ENCODE measurements at places on chromosomes 5 and 9.

DNA sequence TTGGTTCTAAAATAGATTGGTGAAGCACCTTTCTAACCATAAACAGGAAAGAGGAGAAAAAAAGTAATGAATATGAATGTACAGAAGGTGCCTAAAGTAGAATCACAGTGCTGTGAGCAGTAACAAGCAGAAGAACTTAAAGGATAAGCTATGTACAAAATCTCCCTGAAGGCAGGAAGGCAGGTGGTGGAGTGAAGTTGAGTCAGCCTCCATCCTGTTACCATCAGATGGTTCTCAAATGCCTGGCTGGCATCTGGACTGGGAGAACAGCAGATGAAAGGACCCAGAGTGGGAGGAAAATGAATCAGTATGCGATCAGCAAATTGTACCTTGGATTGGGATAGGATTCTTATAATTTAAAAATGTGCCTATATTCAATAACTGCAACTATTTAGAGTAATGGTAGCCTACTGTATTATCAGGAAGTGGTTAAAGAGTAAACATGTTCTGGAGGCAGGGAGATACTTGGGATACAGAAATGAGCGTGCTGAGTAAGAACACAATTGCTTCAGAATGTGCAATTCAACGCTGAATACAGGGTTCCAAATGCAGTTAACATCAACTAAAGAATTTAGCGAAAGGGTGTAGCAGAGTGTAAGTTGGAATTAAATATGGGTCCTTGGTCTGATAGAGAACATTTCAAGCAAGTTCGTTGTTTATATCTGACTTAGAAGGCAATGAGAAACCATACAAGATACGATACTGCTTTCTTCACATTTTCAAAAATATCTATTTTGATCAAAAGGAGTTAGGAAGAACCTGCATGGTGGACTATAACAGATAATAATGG, 21.1 kb upstream of the FER start:
- DNase-seq: no peak

DNA sequence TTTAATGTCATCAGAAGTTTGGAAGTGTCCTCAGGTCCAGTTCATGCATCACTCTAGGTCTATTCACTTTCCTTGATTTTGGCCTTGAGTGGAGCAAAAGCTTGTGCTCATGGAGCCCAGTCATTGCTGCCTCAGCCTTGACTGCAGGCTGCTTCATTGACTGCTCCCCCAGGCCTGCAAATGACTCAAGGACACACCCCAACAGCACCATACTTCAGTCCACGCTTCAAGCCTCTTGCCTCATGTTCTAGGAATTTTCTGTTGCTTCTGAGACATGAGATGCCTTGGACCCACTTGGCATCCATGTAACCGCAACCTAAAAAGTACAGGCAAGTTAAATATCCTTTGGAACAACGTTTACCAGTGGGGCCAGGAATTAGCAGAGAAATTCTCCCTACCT, 193.7 kb downstream of the PIK3R1 start:
- DNase-seq: no peak

GRCh38 chr5:157568222-157568621, 7.4 kb downstream of the ADAM19 start:
- DNase-seq: no peak

DNA sequence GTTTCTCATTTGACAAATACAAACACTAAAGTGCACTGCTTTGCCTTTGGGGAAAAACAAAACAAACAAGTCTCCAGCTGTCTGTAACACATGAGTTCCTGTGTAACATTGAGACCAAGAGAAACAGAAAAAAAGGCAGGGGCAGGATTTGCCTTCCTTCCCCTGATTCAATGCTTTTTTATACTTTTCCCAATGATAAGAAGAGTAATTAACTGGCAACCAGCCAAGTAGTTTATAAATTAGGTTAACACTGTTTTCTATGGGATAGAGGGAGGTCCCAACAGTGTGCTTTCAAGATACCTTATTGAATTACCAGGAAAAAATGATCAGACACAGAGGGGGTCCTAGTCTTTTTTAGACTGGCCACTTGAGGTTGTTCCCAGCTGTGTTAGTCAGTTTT, 346.8 kb downstream of the TRIM36 start:
- no peak for DNase-seq

DNA sequence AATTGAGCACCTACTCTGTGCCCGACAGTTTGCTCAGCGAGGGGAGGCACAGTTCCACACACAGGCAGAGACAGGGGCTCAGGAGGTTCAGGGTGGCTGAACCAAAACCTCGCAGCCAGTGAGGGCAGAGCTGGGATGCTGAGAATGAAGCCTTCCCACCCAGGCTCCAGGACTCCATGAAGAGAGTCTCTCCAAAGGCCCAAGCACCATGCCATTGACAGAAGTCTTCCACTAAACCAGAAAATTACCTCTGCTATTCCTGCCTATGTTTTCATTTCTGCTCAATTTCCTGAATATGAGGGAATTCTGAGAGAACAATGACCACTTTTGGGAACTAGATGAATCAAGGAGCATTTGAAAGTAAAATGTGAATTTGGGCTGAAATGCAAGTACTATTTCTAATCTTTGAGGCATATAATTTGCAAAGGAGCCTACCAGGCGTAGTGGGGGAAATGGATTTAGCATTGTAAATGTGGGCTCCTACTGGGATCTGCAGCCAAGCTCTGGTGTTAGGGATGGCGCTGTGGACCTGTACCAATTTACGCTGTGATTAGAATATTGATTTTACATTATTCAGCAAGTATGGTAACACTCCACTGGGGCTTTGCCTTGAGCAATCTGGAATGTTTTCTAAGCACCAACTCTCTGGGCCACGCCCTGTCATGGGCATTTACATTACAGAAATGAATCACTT, 91.9 kb downstream of the DRD1 start:
- DNase-seq: no peak

DNA sequence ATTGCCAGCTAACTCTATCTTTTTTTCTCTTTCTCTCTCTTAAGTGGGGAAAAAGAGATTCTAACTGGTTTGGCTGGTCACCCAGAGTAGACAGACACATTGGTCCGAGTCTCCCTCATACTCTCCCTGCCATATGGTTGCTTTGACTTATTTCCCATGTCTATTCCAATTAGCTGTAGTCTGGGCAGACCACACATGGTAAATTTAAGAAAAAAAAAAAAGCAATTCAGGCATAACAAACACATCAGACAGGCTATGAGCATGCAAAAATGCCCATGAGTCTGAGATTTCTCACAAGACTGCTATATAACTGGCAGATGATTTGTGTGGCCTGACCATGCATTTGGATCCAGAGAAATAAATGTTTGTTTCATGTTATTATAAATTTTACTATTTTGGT, 110.2 kb upstream of the FGF10 start:
- no peak for DNase-seq

- no peak for DNase-seq
These were observed 98.0 kb downstream of the RASGRF2 start for GRCh38 chr5:81058121-81058520.

DNA sequence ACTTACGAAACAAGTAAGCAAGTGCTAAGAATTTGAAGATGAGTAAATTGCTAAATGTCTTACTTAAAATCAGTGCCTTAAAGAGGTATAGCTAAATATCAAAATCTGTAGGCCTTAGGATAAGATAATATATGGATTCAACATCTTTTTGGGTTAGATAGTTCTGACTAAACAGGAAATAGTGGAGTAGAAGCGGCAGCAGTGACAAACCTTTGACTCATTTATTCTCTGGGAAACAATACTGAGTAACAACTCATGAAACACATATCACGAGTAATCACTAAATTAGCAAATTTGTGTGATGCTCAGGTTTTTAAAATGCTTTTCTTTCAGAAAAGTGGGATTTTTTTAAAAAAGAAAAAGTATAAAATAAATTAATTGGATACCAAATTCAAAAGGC, 762.1 kb upstream of the TYRP1 start:
- no peak for DNase-seq

DNA sequence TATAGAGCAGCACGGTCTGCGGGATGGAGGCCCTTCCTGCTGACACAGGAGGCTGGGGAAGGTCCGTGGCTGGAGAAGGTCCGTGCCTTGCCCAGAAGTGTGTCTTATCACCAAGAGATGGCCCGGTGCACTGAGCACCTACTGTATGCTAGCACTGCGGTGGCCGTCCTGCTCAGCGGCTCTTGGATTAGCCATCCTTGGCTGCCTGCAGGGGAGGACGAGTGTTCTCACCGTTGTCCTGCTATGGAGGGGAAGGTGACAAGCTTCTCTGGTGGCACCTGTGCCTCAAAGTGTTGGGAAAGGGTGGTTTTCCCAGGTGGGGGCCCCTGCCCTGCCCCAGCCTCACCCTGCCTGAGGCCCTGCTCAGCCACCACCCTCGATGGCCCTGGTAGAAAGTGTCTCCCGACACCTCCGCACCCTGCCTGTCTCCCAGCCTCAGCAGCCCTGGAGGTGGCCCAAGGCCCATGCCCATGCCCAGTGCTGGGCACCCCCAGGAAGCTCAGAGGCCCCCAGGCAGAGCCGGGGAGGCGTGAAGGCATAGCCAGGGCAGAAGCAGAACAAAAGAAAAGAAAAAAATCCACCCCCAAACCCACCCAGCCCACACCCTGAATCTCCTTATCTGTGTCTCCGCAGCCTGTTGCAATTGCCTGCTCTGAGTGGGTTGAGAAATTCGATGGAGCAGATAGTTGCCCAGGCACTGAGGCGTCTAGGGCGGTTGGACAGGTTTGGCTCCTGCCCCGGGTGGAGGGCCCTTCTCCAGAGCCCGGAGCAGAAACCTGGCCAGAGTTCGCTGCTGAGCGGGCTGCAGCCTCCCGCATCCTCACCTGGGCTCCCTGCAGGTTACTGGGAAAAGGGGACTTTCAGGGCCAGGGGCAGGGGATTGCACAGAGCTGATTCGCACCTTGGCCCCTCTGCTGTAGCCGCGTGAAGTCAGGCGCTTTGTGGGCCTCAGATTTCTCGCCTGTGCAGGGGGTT, 30.5 kb downstream of the RXRA start:
- peak; percentile 97 for DNase-seq

DNA sequence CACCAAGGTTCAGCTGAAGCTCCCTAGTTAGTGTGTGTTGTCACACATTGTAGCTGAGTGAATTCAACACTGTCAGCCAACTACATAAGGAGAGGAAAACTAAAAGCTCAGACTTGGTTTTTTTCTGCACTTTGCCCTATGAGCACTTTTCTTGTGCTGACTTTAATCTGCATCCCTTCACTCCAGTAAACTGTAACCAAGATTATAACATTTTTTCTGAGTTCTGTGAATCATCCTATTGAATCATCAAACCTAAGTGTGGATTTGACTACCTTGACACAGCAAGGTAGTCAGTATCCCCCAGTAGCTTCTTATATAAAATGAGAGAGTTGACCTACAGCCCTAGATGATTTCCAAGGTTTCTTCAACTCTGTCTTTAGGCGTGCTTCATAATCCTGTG, 325.0 kb downstream of the AGTPBP1 start:
- DNase-seq: no peak

DNA sequence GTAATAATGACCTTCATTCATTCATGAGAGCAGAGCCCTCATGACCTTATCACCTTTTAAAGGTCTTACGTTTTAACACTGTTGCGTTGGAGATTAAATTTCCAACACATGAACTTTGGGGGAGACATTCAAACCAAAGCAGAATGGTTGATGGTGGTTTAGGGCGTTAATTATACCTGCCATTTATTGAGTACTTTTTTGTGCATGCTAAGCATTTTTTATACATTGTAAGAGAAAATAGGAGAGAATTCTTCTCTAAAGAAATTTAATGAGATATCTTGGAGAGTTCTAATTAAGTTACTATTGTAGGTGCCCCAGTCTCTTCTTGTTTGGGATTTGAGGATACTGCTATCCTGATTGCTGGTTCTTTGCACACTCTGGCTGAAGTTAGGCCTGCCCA, 12.4 kb downstream of the AP3S1 start:
- DNase-seq: no peak

DNA sequence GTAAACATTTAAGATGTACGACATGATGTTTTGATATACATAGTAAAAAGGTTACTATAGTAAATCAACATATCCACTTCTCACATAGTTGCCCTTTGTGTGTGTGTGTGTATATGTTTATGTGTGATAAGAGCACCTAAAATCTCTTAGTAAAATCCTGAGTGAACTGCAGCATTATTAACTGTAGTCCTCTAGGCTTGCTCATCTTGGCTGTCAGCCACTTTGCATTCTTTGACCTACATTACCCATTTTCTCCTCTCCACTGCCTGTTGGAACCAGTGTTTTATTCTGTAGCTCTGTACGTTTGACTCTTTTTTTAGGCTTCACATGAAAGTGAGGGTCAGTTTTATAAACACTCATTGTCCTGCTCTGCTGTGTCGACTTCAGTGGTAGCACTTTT, 24.4 kb downstream of the C5orf22 start:
- no peak for DNase-seq

GRCh38 chr9:92048924-92049625, 66.1 kb downstream of the SPTLC1 start:
- DNase-seq: no peak

DNA sequence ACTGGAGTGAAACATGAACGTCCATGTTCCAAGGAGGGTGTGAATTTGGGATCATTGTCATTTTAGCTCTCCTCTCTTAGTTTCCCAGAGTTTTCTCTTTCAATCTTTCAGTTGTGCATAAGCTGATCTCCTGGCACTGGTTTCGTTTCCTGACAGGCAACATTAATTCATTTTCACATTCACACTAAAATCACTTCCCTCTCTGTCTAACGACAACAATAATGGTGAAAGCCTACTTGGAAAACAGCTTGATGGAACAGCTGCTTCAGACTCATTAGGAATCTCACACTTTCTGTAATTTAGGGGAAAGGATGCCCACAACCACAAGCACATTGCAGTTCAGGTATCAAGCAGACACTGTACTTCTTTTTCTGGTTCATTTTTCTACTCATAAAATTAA, 188.6 kb downstream of the TRIM36 start:
- no peak for DNase-seq

GRCh38 chr5:113176196-113176595, 199.6 kb downstream of the DCP2 start:
- no peak for DNase-seq

- DNase-seq: no peak
These were observed 55.3 kb downstream of the ZNF366 start for GRCh38 chr5:72451741-72452505.

- peak; percentile 20 for DNase-seq
These were observed 170.7 kb downstream of the MAPKAP1 start for GRCh38 chr9:125536167-125536772.

GRCh38 chr5:142669477-142669876, 16.4 kb downstream of the FGF1 start:
- DNase-seq: no peak

- peak; percentile 88 for DNase-seq
These were observed 53.4 kb downstream of the TENT4A start for GRCh38 chr5:6766604-6767093.

GRCh38 chr9:75803130-75803529, 87.3 kb upstream of the PCSK5 start:
- no peak for DNase-seq

GRCh38 chr5:82639393-82640144, 361.4 kb upstream of the RPS23 start:
- no peak for DNase-seq

- DNase-seq: no peak
These were observed 114.3 kb upstream of the EPB41L4A start for GRCh38 chr5:112533362-112533761.

DNA sequence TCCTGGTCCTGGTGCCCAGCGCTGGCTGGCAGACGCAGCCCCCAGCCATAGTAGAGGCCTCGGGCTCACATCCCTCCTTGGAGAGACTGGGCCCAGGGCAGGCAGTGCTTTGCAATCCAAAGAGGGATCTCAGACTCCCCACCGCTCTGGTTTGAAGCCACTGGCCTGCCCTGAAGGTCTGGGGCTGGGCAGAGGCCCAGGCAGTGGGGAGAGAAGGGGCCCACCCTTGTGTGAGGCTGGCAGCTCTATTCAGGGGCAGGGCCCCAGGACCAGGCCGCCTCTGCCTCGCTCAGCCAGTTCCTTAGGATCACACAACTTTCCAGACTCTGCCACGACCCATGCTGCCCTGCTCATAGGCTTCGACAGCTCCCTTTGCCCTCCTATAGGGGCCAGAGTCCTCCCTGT, 10.7 kb upstream of the SEC16A start:
- no peak for DNase-seq

Measured in T47D (cell line).